ENCODE measurements at places on chromosomes 5 and 9.

GRCh38 chr5:36982146-36982545 lies 105.6 kb downstream of the NIPBL start:
- no peak for DNase-seq

GRCh38 chr5:112758676-112759075 lies 21.0 kb downstream of the APC start:
- no peak for DNase-seq

DNA sequence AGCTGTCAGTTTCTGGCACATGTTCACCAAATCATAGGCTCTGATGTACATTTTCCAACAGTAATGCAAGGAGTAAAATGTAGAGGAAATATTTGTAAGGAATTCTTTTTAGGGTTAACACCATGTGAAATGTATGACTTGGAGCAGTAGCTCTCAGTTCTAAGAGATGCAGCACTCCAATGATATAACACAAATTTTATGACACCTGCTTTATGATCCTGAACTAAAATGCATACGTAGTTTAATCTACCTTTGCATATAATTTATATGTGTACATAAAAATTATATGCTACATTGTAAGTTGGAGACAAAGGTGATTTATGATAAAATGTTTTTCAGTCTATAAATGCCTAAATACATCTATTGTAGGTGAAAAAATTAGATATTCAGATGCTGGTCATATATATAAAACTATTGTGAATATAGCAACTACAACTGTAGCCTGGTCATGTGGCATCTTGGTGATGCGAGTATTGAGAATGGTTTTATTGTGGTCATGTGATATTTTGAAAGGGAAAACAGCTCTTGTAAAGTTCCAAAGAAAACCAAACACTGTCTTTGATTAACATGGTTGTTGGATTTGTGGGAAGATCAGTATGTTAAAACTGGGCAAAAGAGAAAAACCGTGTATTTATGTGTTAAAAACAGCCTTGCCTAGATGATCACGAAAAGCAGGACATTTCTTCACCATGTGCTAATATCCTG lies 171.0 kb downstream of the TRIO start:
- DNase-seq = no peak

- no peak for DNase-seq
Measured at GRCh38 chr9:130887494-130888144, 9.0 kb downstream of the QRFP start.

- DNase-seq = no peak
Measured at GRCh38 chr9:4799033-4799430, 6.3 kb downstream of the RCL1 start.

- no peak for DNase-seq
Measured at GRCh38 chr5:127810017-127810416, 106.8 kb downstream of the CCDC192 start.

- no peak for DNase-seq
Measured at GRCh38 chr5:162684145-162684544, 616.6 kb downstream of the GABRG2 start.

- DNase-seq = no peak
Measured at GRCh38 chr5:133827830-133828229, 140.6 kb downstream of the C5orf15 start.

- no peak for DNase-seq
Measured at GRCh38 chr5:111068213-111068612, 3.3 kb upstream of the TSLP start.

DNA sequence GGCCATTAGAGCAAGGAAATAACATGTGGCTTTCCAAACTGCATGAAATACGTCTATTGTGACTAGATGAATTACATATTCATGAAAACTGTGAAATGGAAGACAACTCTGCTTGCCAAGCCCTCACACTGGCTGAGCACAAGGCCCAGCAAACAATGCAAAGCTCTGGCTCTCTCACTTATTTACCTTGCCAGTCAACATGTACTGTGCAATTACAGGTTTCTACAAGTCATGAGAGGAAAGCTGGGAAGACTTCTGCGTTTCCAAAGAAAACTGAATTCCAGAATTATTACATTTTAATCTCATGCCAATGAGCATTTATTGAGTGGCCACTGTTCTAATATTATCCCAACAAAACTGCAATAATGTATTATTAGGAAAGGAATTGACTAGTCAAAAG lies 12.1 kb upstream of the C5orf63 start:
- no peak for DNase-seq

- no peak for DNase-seq
Measured at GRCh38 chr5:115501464-115502210, 42.9 kb downstream of the FEM1C start.

DNA sequence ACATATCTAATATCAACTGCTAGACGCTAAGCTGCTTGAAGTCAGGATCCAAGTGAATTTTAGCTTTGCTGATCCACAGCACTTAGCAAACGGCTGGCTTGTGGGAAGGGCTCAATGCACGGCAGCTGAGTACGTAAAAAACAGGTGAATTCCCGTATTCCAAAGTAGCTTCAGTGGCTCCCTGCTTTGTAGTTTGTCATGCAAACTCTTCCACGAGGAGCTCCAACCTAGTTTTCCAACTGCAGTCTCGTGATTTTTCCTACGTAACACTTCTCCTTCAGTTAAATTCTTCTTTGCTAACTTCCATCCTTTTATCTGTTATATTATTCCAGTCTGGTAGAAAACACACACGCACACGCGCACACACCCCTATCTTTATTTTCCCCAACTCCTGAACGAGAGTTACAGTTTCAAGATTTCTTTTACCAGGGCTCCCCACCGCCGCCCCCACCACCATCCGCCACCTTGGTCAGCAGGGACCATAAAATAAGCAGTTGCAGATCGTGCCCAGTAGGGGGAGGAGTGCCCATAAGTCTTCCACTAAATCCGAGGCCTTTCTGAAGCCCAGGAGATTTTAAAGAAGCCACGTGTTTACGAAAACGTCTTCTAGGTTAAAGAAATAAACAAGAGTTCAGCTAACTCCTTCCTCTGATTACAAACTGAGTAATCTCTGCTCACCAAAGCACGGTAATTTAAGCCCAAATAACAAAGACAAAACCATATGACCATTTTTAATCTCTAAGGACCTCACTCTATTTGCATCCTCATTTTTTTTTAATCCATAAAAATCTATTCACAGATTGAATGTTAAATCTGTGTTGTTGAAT lies 34.8 kb upstream of the TRIO start:
- no peak for DNase-seq

GRCh38 chr9:102354041-102354440 lies 615.6 kb upstream of the GRIN3A start:
- DNase-seq = no peak

DNA sequence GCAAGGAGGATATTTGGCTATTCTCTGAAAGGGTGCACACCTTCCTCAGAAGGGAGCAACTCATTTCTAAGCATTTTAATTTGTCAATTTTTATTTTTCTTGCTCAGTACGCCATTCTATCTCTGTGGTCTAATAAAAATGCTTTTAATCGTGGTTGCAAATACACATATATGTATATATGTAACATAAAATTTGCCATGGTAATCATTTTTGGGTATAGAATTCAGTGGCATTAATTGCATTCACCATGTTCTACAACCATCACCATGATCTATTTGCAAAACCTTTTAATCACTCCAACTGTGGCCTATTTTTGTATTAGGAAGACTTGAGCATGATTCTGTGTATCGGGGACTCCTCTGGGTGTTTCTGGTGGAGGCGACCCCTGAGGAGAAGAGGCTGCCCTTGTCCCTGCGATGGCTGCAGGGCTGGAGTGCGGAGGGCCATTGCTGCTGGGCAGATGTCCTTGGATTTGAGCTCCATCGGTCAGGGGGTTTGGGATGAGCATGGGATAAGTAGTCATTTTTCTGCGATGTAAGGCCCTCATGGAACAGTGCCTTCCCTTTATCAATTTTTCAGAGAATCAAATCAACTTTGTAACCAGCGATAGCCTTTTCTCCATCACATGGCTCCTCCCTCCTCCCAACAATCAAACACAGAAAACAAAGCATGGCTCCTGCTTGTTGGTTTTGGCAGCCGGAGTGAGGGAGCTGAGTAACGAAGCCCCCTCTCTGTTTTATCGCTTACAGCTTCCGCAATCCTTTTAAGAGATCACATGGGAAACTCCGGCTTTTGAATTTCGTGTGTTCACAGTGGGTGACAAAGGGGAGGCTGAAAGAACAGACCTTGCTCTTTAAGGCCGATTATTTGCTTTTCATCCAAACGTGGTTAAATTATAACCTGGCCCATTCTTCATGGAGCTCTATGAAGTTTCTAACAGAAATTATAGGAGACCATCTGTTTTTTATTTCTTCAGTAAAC lies 187.3 kb downstream of the TENT4A start:
- no peak for DNase-seq

DNA sequence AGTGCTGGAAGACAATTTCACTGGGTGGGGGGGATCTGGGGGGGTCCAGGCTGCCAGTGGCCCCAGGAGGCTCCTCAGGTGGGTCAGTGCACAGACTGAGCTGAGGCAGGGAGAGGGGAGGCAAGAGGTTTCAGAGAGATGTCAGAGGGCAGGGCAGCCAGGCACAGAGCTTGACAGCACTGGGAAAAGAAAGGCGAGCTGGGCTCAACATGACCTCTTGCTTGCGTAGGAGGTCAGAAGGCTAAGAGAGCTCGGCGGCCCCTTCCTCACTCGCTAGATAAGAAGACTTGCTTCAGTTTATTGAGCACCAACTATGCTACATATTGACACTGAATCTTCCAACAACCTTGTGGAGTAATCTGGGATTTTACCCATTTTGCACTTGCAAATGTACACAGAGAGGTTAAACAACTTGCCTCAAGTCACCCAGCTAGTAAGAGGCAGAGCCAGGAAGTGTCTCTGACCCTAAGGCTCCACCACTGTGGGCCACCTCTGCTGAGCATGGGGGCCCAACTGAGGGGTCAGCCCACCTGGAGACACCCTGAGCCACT lies 3.5 kb downstream of the PDLIM7 start:
- no peak for DNase-seq

DNA sequence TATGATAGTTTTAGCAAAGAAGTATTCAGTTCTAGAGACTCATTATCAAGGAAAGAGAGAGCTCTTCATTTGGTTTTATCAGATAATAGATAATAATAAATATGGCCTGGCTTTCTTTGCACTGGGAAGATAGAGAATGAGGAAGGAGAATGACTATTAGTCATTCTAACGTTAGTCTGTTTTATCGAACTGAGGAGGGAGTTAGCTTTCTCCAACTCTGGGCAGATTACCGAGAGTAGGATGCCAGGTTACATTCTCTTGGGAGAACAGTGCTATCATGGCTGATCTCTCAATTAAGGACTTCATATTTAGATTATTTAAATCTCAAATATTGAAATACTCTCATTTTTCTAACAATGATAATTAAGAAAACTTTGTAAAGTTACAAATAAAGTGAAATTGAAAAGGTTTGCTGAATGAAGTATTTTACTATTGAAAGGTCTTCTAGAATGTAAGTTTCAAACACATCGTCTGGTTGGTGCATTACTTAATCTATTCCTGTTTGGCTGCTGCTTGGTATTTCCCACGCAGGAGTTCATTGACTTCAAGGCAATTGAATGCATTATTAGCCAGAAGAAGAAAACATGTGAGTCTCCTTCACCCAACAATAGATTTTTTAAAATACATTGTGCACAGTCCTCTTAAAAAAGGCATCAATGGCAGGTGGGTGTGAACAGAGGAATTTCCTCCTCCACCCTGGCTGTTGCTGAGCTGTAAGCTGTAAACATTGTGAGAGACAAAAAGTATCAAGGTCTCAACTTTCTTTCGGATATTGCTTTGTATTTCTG lies 140.8 kb downstream of the C9orf152 start:
- no peak for DNase-seq

DNA sequence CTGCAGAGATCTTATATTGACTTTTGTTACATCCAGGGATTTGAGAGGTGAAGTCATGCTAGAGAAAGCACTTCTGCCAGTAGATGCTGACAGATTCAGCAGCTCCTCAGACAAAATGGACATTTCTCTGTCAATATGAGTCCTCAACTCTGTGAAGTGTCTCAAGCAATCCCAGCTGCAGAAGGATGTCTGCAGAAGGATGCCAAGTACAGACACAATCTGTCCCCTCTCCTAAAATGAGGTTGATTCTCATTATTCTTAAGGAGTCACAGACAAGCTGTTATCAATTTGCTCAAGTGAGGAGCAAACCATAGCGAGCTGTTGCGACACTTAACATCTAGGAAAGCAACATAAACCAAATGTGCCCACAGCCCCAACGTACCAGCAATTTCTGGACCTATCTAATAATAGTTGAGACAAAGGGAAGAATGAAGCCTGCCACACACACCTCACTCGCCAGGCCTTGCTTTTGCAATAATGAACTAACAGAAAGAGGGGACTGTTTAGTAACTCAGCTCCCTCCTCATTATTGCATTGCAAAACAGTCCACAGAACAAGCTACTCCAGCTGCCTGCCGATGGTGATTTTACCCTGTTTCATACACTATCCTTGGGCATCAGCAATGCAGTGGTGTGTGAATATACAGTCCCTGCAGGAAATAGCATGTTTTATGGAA lies 364.2 kb upstream of the PDE4D start:
- DNase-seq = no peak

- no peak for DNase-seq
Measured at GRCh38 chr5:58294598-58295305, 165.1 kb downstream of the PLK2 start.

GRCh38 chr5:168580227-168580508 lies 1.0 kb upstream of the PANK3 start:
- no peak for DNase-seq

DNA sequence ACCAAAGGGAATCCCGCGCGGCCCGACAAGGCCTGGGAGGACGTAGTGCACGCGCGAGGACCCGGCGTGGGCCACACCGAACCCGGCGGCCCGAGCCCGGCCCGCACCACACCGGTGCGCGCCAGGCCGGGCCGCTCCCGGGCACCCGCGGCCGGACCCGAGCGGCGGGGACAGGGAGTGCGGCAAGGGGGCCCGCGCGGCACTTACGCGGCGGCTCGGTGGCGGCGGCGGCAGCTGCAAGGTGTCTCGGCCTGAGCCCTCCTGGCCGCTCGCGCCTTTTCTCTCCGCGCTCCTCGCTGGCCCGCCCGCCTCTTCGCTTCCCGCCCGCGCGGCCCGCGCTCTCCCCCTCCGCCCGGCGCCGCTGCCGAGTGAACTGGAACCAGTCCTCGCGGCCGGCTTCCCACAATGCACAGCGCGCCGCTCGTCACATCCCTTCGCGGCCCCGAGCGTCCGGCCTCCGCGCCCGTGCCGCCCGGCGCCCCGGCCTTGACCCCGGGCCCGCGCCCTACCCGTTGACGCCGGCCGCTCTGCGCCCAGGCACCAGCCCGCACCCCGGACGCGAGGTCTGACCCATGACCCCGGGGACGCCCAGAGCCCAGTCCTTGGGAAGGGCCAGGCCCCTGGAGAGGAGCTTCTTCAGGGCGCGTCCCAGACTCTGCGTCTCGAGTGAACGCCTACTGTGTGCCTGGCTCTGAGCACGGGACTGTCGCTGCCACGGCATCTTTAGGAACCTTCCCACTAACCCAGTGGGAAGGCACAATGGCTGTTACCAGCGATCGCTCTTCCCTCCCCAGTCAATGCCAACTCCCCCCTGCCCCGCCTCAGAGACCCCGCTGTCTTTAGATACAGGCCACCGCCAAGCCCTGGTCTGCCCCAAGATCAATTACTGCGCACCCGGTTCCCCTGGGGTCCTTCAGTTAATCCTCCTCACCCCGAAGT lies at the start of gene MACROH2A1:
Gene MACROH2A1, minus strand, starts transcription at position 377 of the 939 bp plus-strand sequence. CDS start 10,138 bp downstream, outside the sequence.
- peak; percentile 70 for DNase-seq

DNA sequence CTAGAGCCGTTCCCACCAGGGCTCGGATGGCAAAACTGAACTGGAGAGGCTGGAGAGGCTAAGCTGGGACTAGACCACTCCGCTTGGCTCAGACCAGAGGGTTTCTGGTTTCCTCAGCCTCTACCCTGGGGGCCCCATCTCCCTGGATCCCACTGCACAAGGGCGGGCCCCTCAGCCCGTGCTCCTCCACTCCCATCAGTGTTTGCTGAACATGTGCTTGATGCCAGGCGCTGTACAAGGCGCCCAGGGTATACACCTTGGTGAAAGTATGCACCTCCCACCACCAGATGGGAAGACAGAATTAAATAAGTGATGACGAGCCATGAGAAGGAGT lies 18.0 kb downstream of the GPX3 start:
- DNase-seq = no peak
